ENCODE measurements at places on chromosomes 12 and 14.

DNA sequence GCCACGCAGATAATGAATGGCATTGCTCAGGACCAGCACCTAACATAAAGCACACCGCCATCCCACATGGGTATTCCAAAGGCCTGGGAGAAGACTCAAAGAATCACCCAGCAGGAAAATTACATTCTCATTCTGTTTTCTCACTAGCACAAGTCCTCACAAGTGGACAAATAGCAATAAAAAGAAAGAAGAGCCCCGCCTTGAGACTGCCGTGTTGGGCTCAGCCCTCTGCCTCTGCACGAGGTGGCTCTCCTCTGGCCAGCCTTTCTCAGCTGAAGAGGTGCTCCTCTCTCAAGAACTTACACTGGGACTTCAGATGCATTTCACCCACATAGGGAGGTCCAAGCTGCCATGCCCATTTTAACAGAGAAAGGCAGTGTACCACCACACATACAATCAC lies 207.5 kb downstream of the SPTSSA start:
- DNase-seq: no peak

GRCh38 chr12:78870539-78870938 lies 6.0 kb downstream of the SYT1 start:
- DNase-seq: no peak

- DNase-seq: peak; percentile 21
Observed at GRCh38 chr14:77139540-77140358, 1.8 kb downstream of the ZDHHC22 start.

DNA sequence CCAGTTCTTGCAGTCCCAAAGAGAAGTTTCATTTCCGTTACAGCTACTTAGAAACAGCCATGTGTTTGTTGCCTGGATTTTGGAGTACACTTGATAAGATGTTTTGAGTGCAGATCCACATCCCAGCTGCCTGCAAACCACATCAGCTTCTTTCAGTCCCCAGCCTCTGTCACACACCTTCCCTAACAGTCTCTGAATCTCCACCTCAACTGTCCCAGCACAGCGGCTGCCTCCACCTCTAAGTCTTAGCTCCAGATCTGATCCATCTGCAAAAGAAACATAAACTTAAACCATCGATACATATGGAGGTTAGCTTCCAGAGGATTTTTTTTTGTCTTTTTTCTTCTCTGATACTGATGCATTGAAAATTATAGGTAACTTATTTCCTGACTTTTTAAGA lies 8.4 kb downstream of the CD163 start:
- no peak for DNase-seq

DNA sequence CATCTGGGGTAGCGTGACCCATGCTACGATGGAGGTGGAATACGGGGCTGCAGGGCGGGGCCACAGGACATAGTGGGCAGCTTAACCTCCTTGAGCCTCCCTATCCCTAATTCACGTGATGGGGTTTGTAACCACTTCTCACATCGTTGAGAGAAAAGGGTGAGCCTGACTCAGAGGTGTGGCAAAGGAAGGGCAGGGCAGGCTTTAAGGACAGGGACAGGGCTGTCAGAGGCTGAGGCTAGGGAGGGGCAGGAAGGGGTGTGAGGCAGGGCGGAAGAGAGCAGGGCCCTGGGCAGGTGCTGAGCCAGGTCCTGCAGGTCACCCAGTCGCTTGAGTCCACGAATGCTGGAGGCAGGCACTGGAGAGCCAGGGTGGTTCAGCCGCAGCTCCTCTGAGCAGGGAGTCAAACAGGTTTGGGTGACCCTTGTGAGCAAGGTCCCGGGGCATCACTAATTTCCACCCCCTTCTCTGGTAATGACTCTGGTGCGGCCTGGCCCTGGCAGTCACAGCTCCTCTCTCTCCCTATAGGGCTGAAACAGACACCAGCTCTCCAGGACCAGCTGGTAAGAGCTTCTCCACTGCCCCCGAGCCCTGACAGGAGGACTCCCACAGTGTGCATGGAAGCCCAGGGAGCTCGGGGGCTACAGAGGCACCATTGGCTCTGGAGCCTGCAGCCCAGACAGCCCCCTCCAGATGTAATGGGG lies 7.5 kb upstream of the AQP2 start:
- no peak for DNase-seq

DNA sequence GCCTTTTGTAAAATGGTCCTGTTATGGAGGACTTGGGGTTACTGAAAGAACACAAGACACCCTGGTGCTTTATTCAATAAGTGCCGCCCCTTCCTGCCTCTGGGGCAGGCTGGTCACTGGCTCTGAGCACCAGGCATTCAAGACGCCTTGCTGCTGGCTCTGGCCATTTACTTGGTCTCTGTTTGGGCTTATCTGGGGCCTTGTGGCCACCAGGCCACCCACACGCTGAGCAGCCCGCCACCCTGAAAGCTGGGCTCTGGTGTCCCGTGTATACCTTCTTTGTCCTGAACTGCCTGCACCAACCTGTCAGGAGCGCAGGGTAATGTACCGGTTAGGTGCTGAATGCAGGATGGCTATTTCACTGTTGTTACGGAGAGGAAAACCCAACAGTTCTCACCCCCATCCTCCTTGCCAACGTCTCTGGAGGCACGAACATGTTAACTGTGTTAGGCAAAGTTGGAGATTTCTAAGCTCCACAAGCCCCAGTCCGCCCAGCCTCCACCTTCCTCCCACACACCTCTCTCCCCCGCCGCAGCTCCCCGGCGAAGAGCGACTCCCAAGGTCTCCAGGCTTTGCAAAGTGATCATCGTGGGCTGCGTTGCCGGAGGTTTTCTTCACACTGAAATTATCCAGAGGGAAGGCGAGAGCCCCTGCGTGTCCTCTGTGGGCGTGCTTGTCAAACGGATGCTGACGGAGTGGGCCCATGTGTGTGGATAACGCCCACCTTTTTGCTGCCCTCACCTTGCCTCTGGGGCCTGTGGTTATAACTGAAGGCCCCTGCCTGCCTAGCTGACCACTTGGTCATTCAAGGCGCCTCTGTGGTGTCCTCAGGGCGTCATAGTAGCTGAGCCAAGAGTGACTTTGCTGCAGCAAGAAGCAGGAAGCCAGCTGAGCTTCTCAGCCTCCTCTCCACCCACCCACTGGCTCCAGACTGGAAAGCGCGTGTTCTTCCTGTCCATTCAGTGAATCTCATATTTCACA lies 18.8 kb upstream of the BEGAIN start:
- no peak for DNase-seq

- DNase-seq: no peak
Observed at GRCh38 chr12:29565727-29566126, 68.2 kb upstream of the OVCH1 start.

DNA sequence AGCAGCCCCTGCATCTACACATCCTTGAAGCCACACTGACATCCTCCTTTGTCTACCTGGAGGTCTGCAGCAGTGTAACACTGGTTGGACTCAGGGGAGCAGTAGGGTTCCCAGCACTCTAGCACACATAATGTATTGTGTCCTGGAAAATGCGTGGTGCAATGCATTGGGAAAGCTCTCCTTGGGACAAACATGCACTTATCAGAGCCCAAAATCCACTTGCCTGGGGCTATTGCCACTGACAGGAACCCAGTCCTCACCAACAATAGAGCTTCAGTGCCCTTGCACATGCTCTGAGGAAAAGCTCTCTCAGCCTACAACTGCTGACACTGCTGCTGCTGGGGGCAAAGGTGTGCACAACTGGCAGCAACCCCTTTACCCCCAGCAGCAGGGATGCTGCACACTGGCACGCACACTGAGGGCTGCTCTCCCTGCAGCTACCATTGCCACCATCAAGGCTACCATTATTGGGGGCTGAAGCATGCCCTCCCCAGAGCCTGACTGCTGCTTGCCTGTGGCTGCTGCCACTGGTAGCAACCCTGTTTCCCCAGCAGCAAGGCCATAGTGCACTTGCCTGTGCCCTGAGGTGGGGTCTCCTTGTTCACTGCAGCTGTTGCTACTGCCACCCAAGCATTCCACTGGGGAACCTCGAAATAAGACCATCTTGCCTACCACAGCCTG lies 221.9 kb downstream of the SLC38A4 start:
- DNase-seq: no peak

DNA sequence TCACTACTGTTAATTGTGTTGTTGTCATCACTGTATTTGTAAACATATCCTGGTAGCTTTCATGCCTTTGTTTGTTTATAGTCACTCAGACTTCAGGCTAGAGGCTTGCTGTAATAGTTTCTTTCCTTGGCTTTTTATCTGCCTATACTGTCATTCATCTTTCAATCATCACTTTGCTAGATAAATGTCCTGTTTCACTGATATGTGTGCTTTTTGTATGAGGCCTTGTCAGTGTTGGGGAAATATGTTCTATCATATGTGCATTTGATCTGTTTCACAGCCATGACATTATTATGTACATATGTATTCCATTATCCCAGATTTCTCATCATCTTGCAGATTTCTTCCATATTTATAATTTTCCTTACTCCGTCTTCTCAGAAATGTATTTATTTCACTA lies 558.9 kb upstream of the LRFN5 start:
- DNase-seq: no peak

DNA sequence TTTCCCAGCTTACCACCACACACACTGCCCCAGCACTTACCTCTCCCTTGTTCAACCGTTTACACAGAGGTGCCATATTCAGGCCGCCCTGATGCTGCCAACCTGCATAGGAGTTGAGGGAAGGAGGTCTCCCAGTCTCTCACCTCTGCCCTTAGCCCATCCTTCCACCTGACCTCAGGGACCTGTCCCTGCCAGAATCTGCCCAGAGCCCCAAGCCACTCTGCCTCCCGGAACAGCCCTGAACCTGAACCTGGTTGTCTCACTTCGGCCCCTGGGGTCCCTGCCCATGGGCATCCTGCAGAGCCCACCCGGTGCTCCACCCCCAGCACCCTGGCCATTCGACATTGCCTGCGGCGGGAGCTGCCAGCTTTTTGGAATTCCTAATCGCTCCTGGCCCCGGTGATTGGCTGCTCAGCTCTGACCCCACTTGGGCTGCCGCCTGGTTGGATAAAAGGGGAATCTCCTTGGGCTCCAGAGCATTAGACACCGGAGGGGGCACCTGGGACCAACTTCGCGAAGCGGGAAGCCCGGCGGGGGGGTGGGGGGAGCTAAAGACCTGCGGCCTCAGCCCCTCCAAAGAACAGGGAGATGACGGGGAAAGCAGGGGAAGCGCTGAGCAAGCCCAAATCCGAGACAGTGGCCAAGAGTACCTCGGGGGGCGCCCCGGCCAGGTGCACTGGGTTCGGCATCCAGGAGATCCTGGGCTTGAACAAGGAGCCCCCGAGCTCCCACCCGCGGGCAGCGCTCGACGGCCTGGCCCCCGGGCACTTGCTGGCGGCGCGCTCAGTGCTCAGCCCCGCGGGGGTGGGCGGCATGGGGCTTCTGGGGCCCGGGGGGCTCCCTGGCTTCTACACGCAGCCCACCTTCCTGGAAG lies at the start of gene VSX2:
Gene VSX2 (plus strand): TSS at position 476 of the 874 bp plus-strand sequence. CDS start 113 bp downstream, at position 589.
- DNase-seq: no peak

GRCh38 chr14:59313144-59313651 lies 124.7 kb downstream of the DAAM1 start:
- DNase-seq: no peak

- no peak for DNase-seq
Observed at GRCh38 chr12:84813780-84814663, 98.6 kb downstream of the SLC6A15 start.

DNA sequence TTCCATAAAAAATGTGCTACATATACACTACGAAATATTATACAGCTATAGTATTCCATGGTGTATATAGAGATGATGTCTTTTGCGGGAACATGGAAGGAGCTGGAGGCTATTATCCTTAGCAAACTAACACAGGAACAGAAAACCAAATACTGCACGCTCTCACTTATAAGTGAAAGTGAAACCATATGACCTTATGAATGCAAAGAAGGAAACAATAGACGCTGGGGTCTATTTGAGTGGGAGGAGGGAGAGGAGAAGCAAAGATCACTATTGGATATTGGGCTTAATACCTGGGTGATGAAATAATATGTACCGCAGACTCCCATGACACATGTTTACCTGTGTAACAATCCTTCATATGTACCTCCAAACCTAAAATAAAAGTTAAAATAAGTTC lies 142.8 kb downstream of the LRFN5 start:
- no peak for DNase-seq

DNA sequence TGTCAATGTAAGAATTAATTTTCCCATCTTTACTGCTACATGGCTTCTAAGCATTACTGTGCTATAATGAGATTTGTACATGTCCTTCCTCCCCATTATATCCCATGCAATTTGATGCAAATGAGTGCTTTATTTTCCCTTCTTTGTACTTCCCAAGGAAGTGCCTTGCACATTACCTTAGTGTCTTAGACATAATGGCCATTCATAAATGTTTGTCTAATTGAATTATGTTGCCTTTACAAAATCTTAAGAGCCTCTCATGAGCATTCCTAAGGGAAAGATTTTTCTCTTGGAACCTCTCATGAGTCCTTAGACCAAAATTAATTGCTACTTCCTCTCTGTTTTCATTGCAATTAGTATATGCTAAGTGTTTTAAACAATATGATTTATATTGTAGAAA lies 741.7 kb downstream of the RERGL start:
- DNase-seq: no peak

GRCh38 chr12:77435446-77436091 lies 370.2 kb upstream of the E2F7 start:
- no peak for DNase-seq

DNA sequence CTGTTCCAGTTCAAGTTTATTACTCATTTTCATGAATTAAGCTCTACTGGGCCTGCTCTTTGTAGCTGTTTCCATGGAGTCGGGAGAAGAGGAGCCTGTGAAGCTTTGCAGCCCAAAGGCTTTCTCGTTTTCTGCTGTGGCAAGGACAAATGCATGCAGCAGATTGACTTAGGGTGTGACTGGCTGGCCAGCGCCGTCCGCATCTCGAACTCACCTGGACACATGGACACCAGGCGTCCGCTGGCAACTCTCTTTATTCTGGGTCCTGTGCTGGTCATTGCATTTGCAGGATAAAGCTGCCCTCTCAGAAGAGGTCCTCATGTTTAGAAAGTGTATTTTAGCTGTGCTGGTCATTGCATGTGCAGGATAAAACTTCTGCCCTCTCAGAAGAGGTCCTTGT lies 350.4 kb downstream of the TMEM121 start:
- DNase-seq: no peak

DNA sequence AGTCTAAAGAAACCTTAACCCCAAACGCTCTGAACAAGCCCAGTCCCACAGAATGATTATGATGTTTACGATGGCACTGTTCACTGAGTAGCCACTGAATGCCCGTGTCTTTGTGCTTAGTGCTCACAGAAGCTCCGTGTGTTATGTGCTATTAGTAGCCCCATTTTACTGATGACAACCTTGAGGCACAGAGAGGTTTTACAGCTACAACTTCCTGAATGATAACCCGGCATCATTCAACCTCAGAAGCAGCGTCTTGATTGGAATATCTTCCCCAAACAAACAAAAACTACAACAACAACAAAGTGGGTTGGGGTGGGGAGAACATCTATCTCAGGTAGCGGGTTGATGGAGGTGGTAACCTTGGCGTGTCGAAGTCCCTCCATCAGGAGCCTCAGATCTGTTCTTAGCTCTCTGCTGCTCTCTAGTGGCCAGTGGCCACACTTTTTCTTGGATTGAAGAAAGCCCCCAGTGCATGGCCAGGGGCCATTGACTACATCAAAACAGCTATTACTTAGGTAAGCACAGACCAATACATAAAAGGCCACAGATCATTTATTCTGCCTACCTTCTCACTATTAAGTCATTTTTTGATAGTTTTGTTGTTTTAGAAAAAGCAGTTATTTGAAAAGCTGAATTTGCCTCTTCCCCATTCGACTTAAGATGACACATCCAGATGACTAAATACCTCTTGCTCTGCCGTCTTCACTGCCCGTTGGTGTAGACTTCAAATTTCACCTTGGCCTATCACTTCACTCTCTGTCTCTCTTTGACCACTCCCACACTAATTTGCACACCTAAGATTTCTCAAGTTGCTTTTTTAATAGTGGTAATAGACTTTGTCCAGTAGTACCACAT lies 376.9 kb downstream of the GALC start:
- no peak for DNase-seq

All from activated T-helper 9 cell treated with anti-CD3 and anti-CD28 coated beads, Interleukin-2, amount 50 U/mL, for 16 hours (primary cell).